ENCODE measurements at places on chromosomes 3 and 15.

- no peak for DNase-seq
Observed at GRCh38 chr3:29555590-29555989, 274.7 kb downstream of the RBMS3 start.

DNA sequence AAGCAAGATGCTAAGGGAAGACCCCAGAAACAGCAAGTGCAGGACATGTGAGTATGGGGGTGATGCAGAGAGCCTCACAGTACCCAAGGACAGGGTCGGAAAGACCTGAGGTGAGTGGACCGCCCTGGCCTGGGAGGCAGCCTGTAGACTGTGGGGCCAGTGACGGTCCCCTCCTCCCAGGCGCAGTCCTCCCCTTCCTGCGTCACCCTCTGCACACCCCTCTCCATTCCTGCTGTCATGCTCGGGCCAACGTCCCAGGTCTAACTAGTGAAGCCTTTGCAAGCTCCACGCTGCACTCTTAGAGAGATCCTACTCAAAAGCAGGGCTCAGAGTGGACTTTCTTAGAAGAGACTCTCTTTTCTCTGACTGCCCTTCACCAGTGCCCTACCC is 41.6 kb downstream of the TM2D3 start:
- no peak for DNase-seq

GRCh38 chr3:148681080-148681479 is 16.6 kb upstream of the AGTR1 start:
- no peak for DNase-seq

DNA sequence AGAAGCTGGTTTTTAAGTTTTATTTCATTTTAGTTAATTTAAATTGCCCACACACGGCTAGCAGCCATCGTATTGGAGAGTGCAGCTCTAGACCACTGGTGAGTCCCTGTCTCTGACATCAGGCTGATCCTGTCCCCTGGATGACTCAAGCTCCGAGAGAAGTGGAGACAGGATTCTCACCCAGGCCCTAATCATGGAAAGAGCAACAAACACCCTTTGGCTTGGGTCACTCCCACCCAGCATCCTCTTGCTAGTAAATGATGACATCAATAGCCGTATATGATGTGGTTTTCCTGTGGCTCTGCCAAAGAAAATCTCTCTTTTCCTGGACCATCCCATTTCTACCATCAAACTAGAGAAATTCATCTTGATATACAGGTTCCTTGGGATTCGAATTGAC is 182.2 kb downstream of the NTRK3 start:
- DNase-seq = no peak
